ENCODE measurements at places on chromosomes 6 and 20.

DNA sequence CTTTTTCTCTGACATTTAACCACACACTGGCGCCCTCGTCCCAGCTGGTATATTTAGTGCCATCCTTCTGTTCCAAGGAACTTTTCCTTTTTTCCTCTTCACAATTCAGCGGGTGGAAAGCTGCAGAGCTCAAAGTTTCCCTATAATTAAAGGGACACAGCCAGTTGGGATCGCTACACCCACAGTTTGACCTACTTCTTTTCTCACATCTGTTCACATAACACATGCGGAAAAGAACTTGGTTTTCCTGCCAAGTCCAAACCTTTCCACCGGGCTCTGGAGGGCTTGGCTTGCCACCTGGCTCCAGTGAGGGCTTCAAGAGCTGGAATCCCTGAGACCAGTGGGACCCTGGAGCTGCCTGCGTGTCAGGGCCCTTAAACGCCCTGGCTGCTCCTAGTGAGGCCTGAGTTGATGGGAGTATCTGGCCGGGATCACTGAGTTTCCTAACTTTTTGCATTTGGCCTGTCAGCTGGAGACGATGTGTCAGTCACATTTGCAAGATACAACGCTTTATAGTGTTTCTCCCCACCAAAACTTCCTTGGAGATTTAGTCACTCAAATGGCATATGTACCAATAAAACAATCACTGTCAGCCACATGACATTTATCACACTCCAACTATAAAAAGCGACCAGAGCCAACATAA lies 176.0 kb downstream of the SASH1 start:
- no peak for DNase-seq

DNA sequence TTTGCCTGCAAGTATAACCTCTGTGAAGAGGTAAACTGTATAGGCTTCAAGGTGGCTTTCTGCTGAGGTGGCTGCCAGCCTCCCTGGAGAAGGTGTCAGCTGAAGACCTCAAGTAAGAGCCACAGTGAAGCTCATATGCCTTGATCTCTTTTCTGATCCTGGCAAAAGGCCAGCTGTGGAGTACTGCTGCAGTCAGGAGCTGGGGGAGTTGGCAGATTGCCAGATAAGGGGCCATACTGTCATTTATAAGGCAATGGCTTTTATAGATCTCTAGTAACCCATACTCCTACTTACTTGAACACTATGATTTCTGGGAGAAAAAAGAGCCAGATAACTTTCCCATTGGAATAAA lies 8.8 kb upstream of the CEP85L start:
- DNase-seq, result no peak

DNA sequence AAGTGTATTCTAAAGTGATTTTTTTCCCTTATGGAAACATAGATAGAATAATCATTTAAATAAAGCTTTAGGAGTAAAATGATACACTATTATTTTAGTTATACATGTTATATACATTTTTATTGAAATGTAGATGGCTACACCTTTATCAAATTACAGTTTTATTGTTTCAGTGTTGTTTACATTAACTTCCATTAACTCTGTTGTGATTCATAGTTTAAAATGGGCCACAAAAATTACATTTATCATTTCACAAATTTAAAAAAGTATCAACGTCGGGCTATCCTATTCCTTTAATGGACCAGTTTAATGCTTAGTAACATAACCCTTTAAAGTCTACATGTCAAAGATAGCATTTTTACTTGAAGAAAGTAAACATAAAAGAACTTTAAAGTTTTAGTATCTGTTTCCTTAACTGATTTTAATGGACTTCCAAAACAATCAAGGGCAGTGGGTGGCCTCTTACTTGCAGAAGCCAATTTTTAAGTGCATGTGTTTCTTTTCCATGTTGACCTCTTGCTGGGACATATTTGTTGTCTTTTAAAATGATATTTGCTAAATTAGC lies 47.8 kb upstream of the FLRT3 start:
- no peak for DNase-seq

GRCh38 chr20:58549231-58550209 lies 34.3 kb upstream of the APCDD1L start:
- no peak for DNase-seq

GRCh38 chr20:23264545-23264944 lies 86.0 kb upstream of the NXT1 start:
- DNase-seq, result peak; percentile 13

DNA sequence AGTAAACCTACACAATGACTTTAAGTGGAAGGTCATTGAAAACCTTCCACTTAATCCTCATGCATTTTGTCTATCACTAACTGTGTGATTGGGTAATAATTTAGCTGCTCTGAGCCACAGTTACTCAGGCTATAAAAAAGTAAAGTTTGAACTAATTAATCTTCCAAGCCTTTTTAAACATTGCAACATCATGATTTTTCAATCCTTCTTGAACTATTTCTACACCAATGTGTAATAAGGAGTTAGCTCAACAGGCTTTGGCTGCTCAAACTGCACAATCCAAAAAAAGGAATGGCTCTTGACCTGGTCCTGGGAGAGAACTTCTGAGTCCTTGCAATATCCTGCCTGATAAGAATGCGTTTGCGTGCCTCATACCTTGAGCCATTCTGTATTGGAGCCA lies 34.8 kb upstream of the FILIP1 start:
- DNase-seq, result no peak

GRCh38 chr6:128554302-128554701 lies 33.9 kb upstream of the PTPRK start:
- DNase-seq, result no peak

- DNase-seq, result no peak
These were observed 95.0 kb downstream of the PAK5 start for GRCh38 chr20:9743871-9744270.

DNA sequence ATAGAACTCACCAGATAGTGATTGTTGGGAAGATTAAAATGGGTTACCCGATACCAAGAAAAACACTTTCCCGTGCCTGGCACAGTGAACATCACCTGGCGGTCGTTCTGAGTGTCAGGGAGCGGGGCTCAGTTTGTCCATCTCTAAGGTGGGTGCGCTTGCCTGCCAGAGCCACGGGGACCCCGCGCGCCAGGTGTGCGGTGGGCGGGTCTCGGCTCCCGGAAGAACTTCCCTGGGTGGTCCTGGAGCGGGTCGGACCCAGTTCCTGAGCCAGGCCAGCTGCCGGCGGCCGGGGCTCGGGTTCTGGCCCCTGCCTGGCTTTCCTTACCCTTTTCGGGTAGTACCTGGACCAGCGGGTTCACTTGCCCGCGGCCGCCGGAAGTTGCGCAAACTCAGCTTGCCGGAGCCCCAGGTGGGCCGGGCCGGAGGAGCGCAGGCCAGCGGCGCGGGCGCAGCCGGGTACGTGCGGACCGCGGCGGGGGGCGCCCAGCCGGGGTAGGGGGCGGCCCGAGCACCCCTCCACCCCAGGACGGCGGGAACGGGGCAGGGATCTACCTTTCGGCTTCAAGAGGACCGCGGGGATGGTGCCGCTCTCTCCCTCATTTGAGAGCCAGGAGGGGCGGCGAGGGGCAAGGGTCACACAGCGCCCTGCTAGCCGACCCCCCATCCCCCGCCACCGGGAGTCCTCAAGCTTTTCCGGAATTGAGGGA lies 7.5 kb downstream of the FAM110A start:
- no peak for DNase-seq

GRCh38 chr6:158047127-158047518 lies 65.5 kb downstream of the SYNJ2 start:
- DNase-seq, result no peak

DNA sequence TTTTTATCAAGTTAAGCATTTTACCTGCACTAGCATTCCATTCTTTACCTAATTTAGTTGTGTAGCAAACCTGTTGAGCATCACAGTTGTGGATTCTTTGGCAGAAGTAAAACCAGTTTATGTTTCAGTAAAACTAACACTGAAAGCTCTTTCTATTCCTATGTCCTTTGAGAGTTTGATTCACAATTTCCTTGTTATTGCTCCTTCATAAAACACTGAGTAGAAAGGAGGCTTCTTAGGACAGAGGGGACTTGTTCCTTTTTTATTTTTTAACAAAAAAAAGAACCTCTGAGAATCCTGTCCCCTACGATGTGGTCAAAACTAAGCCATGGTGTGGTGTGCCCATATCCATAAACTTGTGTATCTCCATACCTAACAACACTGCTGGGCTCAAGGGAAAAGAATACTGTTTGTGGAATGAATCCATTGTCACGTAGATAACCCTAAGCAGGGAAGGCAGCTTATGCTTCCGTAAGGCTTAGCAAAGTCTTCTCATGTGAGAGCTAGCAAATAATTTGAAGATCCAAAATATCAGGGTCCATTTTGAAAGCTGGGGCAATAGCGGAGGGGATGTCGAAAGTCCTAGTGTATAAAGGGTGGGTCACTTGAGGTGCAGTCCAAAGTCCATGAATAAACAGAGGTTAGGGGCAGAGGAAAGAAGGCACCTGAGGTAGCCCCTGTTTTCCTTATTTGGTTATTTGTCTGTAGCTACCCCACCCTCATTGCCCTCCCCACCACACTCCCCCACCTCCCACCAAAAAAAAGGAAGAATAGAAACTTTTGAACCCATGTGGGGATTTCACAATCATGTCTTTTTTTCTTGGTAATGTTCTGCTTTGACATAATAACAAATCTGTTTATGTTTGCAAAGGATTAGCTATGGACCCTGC lies 71.0 kb downstream of the PLAGL1 start:
- no peak for DNase-seq

- no peak for DNase-seq
These were observed 21.5 kb upstream of the RALGAPA2 start for GRCh38 chr20:20733943-20734342.

- DNase-seq, result no peak
These were observed 11.5 kb downstream of the WFDC3 start for GRCh38 chr20:45780159-45780558.

DNA sequence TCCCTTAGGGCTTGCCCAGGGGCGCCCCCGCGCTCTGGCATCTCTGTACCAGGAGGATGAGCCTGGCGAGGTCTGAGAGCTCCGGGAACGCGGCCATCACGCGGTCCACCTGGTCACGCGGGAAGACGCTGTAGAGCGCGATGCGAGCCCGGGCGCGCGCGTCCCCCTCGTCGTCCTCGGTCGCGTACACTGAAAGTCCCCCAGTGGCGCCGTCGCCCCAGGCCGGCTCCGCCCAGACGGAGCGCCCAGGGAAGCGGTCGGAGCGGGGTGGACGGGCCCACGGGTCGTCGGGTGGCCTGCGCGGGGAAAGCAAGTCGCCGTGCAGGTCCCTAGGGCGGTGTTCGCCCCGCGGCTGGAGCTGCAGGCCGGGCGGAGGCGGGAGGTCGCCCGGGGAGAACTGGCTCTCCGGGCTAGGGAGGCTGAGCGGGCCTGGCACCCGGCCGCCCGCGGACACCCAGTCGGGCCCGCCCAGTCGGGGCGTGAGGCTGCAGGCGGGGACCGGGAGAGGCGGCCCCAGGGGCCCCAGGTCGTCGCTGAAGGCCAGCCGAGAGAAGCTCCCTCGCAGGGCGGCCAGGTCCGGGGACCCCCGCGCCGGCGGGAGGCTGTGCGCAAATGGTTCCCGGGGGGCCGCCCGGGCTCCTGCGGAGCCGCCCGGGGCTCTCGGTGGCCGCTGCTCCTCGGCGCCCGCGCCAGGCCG lies 34.0 kb downstream of the ZC3H12D start:
- peak; percentile 67 for DNase-seq

- DNase-seq, result no peak
These were observed 35.1 kb downstream of the FRMD1 start for GRCh38 chr6:168043848-168044415.

- DNase-seq, result no peak
These were observed 46.4 kb downstream of the SNAI1 start for GRCh38 chr20:50029083-50029696.

DNA sequence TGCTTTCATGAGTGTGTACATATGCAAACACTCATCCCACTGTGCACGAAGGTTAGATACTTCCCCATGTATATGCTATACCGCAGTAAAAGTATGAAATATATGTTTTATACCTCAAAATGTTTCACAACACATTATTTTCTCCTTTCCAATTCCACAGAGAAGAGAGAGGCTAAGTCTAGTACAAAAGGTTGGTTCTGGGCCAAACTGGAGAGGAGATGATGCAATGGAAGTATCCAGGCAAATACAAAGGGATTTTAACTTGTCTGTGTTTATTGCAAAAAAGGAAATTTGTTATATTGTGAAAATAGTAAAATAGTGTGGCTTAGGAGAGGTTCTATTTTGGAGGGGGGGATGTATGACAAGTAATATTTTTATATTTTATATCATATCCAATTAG lies 112.6 kb downstream of the PLCB1 start:
- DNase-seq, result no peak

GRCh38 chr20:60186412-60186811 lies 228.2 kb downstream of the CDH26 start:
- no peak for DNase-seq

DNA sequence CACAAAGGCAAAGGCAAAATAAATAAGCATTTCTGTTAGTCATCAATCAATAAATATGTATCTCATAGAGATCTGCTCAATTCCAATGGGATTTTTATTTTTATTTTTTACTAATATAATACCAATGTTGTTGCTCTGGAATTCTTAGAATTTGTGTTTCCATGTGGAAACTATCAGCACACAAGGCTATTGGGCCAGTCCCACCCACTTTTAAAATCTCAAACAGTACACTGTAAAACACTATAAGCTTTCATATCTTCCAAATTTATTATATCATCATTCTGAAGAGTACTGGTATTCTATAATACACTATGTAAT lies 563.8 kb upstream of the MARCKS start:
- no peak for DNase-seq
